ENCODE measurements at places on chromosomes 7 and 10.
A peak's percentile ranks its signal among the peaks of the same experiment; 100 is the strongest.

DNA sequence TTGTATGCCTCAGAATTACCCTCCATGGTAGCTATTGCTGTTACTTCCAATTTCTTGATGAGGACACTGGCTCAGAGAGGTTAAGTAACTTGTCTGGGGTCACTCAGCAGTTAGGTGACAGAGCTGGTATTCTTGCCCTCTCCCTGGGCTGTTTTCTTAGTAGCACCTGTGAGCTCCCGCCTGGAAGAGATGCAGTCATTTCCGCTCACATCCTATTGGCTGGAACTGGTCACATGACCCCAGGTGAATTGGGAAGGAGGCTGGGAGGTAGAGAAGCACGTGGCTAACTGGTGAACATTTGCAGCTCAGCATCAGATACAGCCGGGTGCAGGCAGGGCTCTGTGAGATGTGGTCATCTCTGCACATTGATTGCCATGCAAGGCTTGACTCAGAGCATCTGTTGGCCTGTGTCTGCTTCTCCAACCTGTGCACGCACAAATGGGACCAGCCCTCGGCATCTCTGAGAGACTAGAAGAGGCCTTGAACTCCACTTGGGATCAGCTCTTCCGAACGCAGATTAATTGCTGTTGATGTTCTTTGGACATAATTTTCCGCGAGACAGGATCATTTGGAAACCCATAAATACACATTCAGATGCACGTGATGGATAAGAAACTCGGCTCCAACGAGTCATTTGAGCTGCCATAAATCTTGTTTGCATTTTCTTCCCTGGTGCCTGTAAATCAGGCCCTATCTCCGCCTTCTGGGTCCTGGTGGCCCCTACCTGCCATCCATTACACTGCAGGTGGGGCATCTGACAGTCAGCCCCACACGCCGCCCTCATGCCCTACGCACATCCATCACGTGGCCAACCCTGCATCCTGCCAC is 42.8 kb downstream of the MYL10 start:
- DNase-seq = no peak

DNA sequence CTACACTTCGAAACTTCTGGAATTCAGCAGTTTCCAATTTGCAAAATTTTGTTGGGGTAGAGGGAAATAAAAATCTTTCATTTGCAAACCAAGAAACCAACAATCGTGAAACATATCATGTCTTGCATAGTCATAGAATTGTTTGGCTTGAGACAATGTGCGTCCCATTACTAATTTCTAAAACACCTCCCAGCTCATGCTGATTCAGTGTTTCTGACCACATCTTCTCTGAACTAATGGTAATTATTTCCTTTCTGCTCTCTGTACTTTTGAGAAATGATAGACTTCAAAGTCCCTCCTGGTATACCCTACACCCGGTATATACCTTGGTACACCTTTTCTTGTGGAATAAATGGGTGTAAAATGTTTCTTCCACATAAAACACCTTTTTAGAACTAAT is 41.8 kb upstream of the TSPAN13 start:
- DNase-seq = no peak

DNA sequence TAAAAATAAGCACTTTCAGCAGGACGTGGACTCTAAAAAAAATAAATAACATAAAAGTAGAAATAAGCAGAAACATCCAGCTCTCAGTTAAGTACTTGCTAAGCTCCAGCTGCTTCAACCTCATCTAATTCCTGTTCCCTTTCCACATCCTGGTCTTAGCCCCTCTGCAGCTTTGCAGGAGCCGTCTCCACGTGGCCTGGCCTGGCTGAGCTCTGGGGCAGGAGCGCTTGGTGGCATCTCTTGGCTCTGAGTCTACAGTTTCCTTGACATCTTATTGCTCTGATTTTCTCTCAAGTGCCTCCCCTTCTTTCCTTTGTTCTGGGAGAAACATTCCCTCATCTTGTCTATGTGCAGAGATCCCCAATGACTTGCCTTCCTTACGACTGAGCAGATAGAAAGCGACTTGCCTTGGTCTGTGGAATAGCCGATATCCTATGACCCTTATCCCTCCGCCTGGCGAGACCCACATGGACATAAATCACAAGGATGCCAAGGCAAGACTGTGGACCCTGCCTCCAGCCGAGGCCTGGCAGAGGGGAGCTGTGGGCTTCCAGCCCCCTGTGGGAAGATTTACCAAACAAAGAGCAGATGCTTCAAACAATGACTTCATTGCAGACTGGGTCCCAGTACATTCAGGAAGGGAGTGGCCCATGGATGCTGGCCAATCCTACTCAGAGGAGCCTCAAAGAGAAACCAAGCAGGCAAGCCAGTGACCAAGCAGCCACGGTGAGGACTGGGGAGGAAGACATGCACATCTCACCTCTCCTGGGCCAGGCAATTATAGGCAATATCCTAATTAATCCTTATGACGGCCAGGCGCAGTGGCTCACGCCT is 61.9 kb downstream of the SPOCK2 start:
- DNase-seq = no peak

GRCh38 chr10:8312781-8313180 is 258.3 kb downstream of the GATA3 start:
- DNase-seq = no peak

- no peak for DNase-seq
Observed at GRCh38 chr7:131325179-131325840, 2.4 kb upstream of the MKLN1 start.

DNA sequence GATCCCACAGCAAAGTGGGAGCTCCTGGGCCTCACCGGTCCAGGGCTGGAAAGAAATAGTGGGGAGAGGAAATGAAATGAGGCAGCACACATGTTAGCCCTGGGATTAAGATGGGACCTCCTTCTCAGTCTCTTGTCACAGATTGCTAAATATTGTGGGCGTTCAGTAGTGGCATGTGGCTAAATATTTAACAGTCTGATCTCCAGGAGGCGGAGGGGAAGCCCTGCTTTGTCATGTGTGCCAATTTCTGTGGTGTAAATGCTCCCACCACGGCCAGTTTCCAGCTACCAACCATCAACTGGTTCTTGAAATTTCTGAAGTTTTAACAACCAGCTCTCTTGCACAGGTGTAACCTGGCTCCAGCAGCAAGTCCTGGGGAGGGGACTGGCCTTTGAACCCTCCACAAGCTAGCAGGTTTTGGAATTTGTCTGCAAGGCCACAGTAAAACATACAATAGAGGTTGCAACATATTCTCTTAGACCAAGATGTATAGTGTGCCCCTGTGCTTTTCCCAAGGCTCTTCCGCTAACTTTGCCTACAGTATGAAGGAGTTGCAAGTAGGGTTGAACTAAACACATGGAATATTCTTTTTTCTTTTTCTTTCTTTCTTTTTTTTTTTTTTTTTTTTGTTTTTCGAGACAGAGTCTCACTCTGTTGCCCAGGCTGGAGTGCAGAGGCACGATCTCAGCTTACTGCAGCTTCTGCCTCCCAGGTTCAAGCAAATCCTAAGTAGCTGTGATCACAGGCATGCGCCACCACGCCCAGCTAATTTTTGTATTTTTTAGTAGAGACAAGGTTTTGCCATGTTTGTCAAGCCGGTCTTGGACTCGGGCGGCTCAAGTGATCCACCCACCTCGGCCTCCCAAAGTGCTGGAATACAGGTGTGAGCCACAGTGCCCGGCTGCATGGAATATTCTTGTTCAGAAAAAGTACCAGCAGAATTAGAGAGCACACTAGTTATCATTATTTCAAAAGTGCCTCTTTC is 103.1 kb upstream of the PCBD1 start:
- DNase-seq = no peak

DNA sequence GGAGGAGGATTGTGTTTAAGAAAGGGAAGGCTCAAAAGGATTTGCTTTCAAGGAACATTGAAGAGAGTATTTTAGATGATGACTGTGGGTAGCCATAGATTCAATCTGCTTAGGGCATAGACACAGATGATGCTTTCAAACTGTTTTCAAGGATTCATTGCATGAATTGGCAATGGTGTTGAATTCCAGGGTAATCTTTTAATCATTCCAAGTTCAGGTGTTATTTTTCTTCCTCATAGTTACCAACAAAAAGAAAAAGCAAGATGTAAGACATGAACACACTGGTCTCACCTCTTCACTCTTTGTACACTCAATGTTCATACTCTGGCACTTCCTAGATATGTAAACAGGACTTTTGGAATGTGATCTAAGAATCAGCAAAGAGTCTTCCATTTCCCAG is 167.0 kb upstream of the RHOBTB1 start:
- DNase-seq = no peak

DNA sequence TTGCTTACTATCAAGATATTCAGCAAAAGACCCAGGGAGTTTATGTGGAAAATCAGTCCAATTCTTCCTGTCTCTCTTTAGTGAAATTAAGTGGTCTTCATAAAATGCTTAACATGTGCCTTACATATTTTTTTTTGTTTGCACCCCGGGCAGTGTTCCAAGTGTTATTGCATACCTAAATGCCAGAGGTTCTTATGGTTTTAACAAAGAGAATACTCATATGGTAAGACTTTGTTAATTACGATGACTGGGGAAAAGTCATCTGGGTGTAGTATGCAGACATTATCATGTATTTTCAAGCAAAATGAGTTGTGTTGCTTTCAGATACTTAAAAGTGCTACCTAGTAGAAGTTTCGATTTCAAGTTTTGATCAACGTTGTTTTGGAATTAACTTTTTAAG is 82.6 kb downstream of the PRKG1 start:
- DNase-seq = no peak

- no peak for DNase-seq
Observed at GRCh38 chr10:15824498-15824897, 35.8 kb downstream of the MINDY3 start.

DNA sequence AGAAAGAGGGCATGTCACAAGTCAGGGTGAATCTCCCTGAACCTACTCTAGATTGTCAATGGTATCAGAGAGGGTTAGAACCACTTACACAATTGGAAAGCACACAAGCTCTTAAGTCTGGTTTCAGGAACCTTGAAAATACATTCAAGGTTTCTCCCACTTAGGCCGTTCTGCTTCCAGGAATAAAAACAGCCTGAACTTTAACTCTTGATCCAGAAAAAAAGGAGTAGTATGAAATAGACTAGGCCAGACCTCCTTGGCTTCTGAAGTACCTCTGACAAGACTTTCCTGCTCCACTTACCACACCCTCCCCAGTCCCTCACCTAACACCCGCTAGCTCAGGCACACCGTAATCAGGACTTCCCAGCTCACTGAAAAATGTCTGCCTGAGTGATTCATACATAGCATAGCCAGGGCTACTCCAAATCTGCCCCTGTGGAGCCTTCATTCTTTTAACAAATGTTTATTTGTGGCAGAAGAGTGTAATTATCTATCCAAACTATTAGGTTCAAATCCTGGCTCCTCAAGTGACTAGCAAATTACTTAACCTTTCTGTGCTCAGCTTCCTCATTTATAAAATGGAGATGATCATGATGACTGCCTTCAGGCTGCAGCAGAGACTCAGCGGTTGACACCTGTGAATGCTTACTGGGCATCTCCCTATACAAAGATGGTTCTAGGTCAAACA is 30.3 kb upstream of the IL6 start:
- no peak for DNase-seq

GRCh38 chr10:3747248-3747960 is 37.6 kb downstream of the KLF6 start:
- DNase-seq = no peak

DNA sequence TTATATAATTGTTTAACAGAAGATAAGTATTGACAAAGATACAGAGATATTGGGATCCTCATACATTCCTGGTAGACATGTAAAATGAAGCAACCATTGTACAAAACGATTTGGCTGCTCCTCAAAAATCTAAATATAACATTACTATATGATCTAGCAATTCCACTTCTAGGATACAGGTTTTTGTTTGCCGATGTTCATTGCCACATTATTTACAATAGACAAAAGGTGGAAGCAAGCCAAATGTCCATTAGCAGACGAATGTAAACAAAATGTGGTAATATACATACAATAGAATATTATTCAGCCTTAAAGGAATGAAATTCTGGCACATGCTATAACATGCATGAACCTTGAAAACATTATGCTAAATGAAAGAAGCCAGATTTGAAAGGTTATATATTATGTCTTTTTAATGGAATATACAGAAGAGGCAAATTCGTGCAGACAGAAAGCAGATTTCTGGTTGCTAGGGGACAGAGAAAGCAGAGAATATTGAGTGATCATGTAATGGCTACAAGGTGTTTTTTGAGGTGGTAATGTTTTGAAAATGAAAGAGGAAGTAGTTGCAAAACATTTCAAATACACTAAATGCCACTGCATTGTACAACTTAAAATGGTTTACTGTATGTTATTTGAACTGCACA is 44.9 kb downstream of the POLR1F start:
- DNase-seq = peak; percentile 55

GRCh38 chr7:29254591-29254990 is 60.0 kb downstream of the CHN2 start:
- no peak for DNase-seq

DNA sequence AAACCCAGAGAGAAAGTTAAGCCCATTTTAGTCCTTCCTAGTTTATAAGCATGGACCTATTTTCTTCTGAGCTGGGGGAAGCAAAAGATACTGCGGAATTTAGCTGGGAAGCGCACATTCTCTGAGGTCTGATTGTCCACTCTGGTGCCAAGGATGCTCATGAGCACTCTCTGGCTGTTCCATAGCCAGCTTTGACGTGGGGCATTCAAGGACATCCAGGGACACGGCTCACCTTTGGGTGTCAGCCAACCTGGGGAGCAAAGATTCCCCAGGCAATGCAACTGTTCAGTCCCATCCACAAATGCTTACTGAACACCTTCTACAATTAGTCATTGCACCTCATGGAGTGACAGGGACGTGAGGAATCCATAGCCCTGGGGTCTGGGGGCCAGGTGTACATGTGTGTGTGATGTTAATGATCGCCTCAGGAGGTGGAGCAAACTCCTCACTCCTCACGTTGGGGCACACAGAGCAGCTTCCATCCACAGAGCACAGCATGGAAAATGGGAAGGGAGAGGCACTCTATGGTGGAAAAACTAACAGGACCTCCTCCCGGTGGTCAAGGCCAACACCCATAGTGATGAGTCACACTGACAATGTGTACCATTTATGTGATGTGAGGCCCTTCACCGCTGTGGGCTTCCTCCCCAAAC is 67.5 kb upstream of the IGFBP3 start:
- no peak for DNase-seq

DNA sequence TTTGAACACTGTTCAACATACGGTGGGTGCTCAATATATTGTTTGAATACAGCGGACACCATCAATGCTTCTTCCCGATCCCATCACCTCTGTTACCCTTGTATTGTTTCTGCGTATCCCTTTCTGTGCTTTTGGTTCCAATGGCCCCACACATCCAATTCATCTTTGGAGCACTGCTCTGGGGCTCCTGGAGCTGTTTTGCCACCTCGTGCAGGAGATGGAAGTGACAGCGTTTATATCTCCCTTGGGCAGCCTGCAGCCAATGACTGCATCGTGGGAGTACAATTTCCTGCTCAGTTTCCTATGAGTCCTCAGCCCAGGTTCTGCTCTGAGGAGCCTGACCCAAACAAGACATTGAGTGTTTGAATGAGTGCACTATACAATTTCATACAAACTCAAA is 50.2 kb upstream of the PIK3CG start:
- DNase-seq = no peak

Measured in NCI-H774 (cell line).